ENCODE measurements at places on chromosomes 1 and 21.

- peak overlapping the region; percentile 88 for H3K4me3 ChIP-seq
- H3K36me3 ChIP-seq = no peaks in the 10 kb centered on the region
- H3K27me3 ChIP-seq = no peaks in the 10 kb centered on the region
- peak overlapping the region; percentile 82 for H3K27ac ChIP-seq
- no peak for DNase-seq
Observed at GRCh38 chr1:38004284-38005108, 818 bp downstream of the FHL3 start.

DNA sequence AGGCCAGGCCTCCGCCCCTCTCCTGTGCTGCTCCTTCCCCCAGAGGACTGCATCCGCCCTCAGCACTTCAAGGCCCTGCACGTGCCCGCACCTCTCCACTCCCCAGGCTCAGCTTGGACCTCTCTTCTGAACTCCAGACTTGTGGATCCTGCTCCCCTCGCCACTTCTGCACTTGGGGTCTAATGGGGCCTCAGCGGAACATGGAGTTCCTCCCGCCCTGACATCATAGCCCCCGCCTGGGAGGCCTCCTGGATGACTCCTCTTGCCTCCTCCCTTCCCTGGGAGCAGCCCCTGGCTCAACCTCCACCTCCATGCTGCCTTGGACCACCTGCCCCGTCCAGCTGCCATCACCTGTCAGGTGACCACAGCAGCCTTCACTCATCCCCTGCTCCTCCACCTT lies 10.1 kb downstream of the OXCT2 start:
- H3K27me3 ChIP-seq = no peaks in the 10 kb centered on the region
- no peak for DNase-seq
- no peak overlapping the region for H3K4me3 ChIP-seq
- H3K36me3 ChIP-seq = peaks cover 74% of the 10 kb centered on the region
- H3K4me1 ChIP-seq = no peaks in the 10 kb centered on the region

- H3K27ac ChIP-seq = no peak overlapping the region
- DNase-seq = no peak
- H3K27me3 ChIP-seq = peaks cover 65% of the 10 kb centered on the region
- no peaks in the 10 kb centered on the region for H3K36me3 ChIP-seq
- H3K4me3 ChIP-seq = no peak overlapping the region
Observed at GRCh38 chr1:110067893-110068645, 2.4 kb downstream of the ALX3 start.

DNA sequence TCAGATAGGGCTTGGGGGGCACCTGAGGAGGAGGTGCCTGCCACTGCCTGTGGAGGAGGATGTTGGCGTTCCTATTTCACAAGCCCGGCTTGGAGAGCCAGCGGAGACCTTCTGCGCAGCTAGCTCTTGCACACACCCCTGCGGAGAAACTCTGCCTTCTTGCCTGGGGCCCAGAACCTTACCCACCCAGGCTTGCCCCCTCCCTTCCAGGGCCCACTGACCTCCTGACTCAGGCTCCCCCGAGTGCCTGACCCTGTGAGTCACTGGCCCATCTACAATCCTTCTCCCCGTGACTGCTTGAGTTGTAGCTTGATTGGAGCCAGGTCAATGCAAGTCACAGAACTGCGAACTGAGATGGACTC lies 3.4 kb downstream of the HES2 start:
- no peak overlapping the region for H3K27ac ChIP-seq
- H3K27me3 ChIP-seq = peaks cover 94% of the 10 kb centered on the region
- no peak for DNase-seq
- H3K4me1 ChIP-seq = peaks cover 10% of the 10 kb centered on the region
